Karpas-422 (cell line): ENCODE measurements at places on chromosomes 4 and X.

- no peak for DNase-seq
Measured at GRCh38 chr4:121784975-121785374, 16.1 kb upstream of the EXOSC9 start.

DNA sequence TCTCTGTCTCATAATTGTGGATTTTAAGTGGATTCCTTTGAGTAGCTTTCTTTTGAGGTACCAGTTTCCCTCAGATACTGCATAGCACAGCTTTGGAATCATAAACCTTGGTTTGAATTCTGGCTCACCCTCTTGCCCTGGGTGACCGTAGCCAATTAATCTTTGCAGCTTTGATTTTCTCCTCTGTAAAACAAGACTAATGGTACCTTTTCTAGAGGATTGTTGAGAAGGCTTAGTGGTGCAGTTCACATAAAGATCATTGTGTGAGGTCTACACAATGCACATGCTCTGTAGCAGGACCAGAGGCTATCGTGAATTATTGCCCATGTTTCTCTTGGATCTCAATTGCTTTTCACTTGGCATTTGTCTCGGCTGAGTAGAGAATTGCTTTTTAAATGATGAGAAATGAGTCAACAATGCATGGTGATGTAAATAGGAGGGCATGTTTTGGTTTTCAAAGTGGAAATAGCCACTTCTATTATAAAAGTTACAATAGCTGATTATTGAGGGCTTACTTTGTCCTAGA is 47.9 kb downstream of the TMEM131L start:
- no peak for DNase-seq

DNA sequence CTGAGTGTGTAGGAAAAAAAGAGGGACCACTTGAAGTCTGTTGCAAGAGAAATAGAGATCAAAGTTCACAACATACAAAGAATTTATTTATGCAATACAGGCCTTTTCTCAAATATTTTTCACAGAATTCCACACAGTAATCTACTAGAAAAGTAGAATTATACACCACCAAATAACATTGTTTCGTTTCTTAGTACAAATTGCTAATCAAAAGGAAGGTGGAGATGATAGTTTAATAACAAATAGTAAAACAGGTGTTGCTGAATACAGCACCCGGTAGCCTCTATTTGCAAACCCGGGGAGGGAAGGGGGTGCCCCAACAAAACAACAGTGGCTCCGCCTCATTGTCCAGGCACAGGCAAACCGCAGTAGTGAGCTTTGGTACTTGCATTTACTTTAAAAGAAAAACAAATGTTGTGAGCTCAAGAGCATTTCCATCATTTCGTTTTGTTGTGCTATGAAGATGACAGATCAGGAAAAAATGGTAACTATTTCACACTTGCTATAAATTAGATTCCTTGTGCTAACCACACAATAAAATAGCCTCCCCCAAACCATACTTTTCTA is 186.4 kb downstream of the DCLK2 start:
- DNase-seq, result no peak

GRCh38 chr4:157080605-157081004 is 4.7 kb downstream of the GLRB start:
- no peak for DNase-seq

- no peak for DNase-seq
Measured at GRCh38 chrX:132435222-132435621, 53.6 kb downstream of the MBNL3 start.

DNA sequence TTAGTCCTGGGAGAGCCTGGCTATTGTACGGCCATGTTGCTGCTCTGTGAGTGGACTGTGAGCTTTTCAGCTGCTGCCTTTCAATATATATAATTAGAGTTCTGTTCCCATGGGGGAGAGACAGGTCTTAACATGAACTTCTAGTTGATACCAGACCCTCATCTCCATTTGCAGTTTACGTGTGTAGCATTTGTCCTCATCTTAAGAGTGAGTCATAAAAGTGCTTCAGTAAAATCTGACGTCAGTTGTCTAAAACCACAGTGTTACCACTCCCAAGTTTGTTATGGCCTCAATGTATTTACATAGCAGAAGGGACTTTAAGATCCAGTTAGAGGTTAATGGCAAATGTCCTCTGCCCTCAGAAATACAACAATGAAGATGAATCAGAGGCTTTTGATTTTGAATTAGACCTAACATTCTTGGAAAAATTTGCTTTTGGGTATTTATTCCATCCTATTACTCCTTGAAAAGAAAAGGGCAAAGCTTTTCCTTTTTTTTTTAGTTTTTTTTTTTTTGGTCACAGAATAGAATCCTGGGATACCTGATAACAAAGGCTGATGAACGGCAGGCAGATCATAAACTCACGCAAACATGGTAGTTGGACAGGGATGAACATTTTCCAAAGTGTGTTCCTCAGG is 38.6 kb downstream of the PHOX2B start:
- no peak for DNase-seq

- no peak for DNase-seq
Measured at GRCh38 chrX:18900401-18900976, 83.4 kb downstream of the PHKA2 start.

DNA sequence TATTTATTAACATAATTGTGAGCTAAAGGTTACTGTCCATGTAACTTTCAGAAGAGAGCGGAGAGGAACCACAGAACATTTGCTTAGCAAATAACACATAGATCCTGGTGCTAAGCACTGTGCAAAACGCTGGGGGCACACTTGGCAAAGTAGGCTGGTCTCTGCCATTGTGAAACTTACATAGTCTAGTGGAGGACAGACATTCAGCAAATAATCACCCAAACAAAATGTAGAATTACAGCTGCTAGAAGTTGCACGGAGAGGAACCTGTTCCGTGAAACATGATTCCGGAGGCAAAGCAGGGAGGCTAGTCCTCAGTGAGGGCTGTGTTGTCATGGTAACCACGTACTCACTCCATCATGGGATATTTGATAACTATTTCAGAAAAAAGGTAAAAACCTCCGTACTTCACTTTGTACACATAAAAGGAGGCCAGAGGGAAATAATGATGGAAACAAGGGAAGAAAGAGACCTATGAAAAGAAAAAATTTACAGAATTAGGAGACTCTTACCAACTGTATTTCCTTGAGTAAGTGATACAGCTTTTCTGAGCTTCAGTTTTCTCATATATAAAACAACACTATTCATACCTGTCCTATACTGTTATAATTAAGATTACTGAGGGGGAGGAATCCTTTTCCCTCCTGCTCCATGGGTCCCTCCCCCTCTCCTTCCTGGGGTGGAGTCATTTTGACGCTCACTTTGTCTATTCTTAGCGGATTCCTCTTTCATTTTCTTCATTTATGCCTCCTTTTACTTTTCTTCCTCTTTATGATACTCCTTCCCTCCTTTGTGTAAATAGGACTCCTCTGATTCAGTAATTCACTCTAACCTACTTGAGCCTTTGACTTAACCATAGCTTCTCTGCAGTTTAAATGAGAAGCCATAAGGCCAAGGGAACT is 825 bp upstream of the RASGEF1B start:
- peak; percentile 76 for DNase-seq

GRCh38 chr4:113881256-113881655 is 98.2 kb downstream of the ARSJ start:
- no peak for DNase-seq

GRCh38 chr4:35506161-35506560 is 738.2 kb downstream of the ARAP2 start:
- DNase-seq, result no peak

GRCh38 chrX:78923198-78924015 is 21.8 kb upstream of the P2RY10 start:
- DNase-seq, result no peak

- peak; percentile 68 for DNase-seq
Measured at GRCh38 chrX:40174854-40175510, 77.2 kb upstream of the BCOR start.

GRCh38 chr4:4800646-4801408 is 58.6 kb upstream of the MSX1 start:
- DNase-seq, result no peak

DNA sequence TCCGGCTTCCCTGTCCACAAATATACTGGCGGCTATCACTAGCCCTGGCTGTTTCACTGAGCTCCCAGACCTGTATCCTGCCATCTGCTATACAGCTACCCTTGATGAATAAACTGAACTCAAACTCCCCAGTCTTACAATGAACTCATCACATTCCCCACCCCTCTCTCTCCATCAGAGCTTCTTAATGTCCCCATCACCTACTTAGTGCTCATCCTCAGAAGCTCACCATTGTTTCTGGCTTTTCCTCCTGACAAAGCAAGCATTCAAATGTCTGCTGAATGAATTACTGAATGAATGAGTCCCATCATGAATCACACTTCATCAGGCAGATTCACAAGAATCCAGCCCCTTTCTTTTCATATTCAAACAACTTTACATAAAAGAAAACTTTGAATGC is 5.7 kb upstream of the DGAT2L6 start:
- peak; percentile 56 for DNase-seq

- DNase-seq, result no peak
Measured at GRCh38 chr4:76558396-76559235, 123.6 kb downstream of the SHROOM3 start.

GRCh38 chr4:11514779-11515419 is 86.2 kb upstream of the HS3ST1 start:
- DNase-seq, result no peak

- DNase-seq, result no peak
Measured at GRCh38 chr4:79652232-79652631, 244.2 kb upstream of the GK2 start.

DNA sequence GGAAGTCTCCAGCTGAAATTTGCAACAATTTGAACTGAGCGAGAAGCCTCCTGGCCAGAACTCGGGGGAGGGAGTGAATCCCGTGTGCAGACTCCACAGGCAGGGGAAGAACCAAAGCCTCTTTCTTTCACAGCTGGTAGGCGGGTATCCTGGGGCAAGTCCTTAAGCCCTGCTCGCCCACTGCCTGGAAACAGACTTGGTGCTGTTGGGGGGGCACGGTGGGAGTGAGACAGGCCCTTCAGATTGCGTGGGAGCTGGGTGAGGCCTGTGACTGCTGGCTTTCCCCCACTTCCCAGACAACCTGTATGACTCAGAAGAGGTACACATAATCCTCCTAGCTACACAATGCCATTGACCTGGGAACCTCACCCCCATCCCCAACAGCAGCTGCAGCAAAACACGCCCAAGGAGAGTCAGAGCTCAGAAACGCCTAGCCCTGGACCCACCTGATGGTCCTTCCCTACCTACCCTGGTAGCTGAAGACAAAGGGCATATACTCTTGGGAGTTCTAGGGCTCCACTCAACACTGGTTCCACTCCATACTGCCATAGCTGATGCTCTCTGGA is 22.4 kb upstream of the RLIM start:
- DNase-seq, result no peak

DNA sequence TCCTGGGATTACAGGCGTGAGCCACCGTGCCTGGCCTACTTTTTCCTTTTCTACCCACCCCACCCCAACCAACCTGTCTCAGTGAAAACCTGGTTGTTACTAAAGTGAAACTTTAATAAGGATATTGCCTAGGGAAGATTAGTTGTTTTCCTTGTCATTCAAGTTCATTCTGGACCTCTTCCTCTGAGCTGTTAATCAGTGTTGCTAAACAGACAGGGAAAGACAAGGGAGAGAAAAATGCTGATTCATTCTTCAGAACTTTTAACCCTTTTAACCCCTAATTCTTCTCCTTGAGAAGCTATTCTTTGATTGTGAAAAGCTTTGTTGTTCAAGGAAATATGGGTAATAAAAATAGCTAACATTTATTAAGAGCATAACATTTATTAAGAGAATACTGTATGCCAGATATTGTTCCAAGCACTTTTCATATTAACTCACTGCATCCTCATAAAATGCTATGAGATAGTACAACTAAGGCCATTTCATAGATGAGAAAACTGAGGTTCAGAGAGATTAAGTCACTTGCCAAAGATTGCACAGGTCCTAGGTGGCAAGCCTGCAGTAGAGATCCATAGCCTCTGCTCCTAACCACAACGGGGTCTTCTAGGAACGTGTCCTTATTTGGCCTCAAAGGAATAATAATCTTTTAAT is 34.8 kb downstream of the OSTC start:
- no peak for DNase-seq

DNA sequence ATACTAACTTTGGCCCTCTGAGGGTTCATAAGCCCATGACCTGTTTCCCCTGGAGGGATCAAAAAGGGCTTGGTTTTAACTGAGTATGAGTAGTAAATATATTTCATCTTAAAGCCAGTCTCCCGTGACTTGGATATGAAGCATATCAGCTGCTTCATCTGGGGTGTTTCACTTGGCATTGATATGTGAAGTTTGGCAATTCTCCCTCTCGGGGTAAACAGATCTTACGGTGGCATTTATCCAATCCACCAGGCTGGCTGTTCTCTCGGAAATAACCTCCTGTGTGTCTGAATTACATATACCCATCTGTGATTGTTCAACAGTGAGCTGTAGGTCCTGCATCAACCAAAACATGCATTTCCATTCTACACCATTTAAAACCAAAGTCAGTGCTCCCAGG is 130.7 kb downstream of the ADAM29 start:
- no peak for DNase-seq

DNA sequence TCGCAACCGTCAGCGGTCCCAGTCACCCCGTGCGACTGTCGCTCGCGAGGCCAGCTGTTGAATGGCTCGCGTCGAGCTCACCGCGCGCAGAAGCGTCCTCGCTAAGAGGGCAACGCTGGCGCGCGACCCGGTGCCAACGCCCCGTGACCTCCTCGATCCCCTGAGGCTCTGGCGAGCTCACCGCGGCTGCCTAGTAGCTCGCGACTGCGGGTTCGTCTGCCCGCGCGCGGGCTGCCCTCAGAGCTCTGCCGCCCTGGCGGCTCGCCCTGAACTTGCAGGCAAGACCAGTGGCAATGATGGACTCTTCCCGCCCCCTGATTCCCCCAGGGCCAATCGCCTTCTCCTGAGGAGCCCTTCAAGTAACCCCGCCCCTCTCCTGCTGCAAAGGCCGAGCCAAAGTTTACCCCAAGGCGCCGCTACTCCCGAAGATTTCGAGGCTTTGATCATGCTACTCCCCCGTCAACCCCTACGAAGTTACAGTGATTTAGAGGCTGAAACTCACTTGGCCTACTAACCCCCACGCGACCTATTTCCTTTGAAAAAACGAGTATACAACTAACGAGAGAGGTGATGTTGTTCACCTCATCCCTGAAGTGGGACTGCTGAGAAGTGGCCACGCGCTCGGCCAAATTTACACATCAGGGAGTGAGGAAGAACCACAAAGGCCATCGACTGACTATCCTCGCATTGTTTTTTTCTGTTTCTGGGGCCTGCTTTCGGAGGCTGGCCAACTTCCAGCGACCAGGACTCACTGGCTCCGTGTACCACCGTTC is 37.5 kb downstream of the PGRMC1 start:
- DNase-seq, result no peak

DNA sequence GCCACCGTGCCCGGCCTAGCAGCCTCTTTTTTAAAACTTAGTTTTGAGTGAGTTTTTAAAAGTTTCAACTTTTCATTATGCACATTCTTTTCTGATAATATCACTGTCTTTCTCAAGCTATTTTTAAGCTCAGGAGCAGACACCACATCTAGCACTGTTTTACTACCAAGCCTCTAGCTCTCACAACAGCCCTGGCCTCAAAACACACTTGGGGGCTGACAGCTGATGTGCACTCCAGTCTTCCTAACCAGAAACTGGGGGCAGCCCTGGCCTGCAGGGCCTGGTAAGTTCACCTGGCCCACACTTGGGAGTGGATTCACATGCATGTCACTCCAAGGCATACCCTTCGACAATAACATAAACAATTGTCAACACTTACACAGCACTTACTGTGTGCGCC is 34.0 kb downstream of the CENPU start:
- no peak for DNase-seq
